ENCODE measurements at places on chromosomes 2 and 18.

DNA sequence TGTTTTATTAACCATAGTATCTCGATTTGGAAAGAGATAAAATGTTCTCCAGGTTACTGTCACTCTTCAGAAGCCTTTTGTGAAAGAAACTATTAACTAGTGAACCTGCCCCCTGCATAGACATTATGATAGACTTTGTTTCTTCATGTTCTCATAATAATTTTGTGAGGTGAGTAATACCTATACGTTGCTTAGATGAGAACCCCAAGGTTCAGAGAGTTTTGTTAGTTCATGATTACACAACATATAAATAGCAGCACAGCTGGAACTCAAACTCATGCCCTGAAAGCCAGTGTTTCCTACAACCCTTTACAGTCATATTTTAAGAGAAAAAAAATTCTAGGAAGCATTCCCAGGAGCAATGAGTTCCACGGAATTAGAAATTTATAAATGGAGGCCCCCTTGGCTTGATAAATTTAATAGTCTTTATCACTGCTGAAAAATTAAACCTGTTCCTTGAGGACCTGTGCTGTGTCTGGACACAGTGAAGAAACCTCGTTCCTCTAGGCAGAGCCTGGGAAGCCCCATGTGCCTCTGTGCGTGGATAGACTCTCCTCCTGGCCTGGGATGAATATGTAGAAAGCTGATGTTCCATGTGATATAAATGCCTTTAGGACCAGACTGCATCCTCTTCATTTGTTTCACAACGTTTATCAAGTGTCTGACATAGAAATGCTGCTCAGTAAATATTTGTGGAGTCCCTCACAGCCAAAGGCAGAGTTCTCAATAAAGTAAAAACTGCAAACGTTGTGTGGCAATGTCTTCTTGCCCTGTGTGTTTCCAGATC, 1257.0 kb upstream of the GYPC start:
- no peak for DNase-seq

- no peak for DNase-seq
These were observed 27.0 kb upstream of the SERPINB2 start for GRCh38 chr18:63860531-63860930.

DNA sequence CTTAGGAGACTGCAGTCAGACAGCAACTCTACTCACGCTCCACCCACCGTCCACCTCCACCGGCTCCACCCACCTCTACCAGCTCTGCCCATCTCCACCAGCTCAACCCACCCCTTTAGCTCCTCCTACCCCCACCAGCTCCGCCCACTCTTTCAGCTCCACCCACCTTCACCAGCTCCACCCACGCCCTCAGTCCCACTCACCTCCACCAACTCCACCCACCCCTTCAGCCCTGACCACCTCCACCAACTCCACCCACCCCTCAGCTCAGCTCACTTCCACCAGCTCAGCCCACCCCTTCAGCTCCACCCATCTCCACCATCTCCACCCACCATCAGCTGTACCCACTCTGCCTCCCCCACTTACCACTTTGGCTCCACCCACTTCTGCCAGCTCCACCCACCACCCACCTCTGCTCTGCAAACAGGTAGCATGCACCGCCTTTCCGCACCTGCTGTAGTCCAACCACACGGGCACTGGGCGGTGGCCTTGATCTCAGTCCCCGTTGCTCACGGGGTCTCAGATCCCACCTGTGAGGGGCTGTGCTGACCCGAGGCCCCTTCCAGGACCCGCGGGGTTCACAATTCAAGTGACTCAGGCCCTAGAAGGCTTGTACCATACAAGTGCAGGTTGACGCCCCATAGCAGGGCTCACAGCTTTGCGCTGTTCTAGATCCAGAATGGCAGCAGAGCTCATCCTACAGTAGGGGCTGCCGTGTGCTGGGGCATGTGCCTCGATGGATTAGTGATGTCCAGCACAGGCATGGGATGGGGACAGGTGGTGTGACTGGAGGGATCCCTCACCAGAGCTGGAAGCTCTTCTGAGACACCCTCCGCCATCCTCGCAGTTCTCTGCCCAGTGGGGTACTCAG, 77.2 kb upstream of the OTOS start:
- no peak for DNase-seq

- DNase-seq: no peak
These were observed 2.9 kb downstream of the CTLA4 start for GRCh38 chr2:203870481-203870880.

- DNase-seq: no peak
These were observed 43.3 kb downstream of the SNED1 start for GRCh38 chr2:241041589-241042158.

DNA sequence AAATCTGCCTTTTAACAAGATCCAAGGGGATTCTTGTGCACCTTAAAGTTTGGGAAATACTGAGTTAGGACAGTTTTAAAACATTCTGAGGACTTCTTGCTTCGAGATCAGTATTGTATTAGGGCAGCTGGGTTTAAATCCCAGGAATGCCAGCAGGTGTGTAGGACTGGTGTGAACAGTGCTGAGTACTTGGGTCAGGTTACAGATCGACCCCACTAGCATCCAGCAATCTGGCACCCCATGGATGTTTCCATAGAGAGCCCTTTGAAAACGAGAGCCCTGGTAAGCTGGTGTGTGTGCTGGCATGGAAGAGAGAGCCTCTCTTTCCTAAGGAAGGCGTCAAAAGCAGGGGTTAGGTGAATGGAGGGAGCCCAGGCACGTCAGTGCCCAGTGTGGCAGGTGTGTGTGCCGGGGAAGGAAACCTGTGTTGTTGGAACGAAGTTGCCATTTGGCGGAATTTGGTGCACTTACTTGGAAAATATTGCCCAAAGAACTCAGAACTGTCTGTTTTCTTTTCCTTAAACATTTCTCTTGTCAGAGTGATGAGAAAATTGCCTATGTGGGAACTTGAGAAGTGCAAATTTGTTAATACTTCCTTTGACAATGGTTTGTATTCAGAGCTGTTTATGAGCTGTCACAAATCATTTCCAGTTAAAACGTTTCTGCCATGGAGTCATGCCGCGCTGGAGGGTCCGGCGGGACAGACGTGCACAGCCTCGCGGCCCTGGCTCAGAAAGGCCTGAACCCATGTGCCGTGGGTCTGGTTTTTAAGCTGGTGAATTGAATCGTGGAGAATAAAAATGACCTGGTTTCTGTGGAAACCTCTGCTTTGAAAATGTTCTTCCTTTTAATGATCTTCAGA, 38.1 kb downstream of the LDLRAD4 start:
- no peak for DNase-seq

GRCh38 chr2:19120941-19121750, 237.3 kb downstream of the OSR1 start:
- peak; percentile 63 for DNase-seq

- DNase-seq: no peak
These were observed 250.5 kb downstream of the TFCP2L1 start for GRCh38 chr2:121034551-121034950.

GRCh38 chr2:25000036-25000435, 28.3 kb upstream of the DNAJC27 start:
- no peak for DNase-seq

- no peak for DNase-seq
These were observed 16.7 kb downstream of the DNMT3A start for GRCh38 chr2:25324905-25325592.

DNA sequence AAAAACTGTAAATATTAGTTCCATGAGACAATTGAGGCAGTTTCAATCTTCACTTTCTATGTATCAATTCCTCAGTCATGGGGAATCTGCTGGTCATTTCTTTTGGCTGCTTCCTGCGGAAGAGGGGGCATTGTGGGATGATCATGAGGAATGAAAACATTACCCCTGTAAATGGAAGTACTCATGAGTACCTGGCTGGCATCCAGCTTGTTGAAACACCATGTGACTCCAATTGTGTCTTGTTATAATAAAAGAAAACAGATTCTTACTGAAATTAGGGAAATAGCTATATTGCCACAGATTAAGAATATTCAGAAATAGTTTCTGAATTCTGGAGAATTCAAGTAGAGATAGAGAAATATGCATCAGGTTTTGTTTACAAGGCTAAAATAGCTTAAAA, 41.6 kb upstream of the GPR39 start:
- no peak for DNase-seq

GRCh38 chr2:181158427-181158826, 178.0 kb downstream of the UBE2E3 start:
- no peak for DNase-seq

DNA sequence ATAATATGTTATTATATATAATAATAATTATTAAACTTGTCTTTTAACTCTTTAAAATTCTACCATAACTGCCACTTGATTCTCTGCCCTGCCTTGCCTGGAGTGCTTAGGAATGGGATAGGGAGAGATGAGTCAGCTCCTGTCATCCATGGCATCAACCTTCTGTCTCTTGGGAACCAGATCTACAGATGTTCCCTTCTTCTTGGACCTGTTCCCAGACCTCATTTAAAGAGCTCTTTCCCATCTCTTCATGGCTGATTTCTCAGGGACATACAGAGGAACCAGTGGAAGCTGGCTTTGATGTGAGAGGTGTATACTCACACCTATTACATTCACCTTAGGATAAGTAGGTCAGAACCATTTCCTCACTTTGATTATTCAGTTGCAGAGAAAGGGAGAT, 155.3 kb upstream of the MYO3B start:
- peak; percentile 36 for DNase-seq

DNA sequence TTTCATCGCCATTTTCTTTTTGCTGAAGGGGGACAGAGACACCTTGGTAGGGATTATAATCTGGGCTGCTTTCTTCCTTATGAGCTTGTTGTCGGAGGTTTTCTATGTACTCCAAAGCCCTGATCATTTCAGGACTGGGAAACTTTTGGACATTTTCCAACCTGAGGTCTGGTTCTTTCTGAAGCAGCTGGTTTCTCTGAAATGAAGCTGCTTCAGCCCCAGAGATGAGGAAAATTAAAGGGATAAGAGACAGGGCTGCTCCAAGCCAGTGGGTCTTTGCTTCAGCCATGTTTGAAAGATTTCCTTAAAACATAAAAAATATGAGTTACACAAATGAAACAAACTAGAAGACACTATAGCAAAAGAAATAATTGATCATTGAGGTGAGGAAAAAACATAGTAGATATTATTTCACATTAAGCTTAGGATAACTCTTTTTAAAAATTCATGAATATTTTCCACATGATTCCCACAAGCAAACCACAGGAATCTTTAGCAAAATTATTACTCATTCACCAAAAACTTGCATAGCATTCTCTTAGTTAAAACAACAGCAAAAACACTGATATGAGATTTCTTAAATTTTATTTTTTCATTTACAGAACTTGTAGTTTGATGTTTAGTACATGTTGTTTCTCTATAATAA, 3.0 kb downstream of the SCG2 start:
- no peak for DNase-seq

DNA sequence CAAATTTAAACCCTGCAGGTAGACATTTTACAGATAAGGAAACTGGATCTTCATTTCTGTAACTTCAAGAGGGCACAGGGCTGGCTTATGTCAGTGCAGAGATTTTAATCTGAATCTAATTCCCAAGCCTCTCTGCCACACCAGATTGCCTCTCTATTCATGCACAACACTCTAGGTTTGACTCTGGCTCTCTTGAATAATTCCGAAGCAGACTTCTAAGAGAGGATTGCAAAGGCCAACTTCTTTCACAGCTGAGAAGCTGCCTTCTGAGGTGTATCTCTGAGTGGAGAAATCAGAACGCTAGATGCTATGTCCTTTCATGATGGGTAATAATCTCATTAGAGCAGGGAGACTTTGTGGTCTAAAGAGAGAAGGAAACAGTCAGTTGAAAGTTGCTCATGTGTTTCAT, 20.1 kb upstream of the MGAT5 start:
- DNase-seq: no peak

GRCh38 chr18:77110400-77110799, 22.2 kb downstream of the MBP start:
- DNase-seq: no peak

DNA sequence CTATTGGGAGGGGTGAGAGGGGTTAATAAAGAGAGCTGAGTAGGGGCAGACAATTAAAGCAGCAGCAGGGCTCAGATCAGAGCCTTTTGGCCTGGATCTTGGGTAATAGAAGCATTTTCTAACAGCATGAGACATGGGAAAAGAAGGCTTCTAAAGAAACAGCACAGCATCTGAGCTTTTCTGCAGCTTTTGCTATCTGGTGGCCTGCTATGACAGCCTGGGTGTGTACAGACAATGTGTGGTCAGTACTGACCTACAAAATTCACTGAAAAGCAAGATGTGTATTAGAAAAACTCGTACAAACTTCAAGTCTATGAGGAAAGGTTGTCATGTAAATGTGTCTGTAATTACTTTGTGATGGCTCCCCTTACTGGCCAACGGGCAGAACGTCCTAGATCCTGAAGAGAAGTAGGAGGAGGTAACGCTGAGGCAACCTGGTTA, 95.6 kb downstream of the GALNT3 start:
- DNase-seq: no peak

DNA sequence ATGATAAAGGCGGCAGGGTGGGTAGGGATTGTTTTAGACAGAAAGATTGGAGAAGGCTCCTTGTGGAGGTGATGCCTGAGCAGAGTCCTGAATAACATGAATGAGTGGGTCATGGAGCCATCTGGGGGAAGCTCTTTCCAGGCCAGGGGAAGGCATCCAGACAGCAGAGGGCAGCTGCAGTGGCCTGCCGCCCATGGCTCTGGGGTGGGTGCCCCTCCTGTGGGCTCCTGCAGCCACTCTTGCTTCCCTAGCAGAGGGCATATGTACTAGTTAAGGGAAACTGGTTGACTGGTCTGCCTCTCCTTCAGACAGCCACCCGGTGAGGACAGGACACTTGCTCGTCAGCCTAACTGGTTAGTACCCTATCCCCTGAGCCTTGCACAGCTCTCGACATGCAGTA, 46.5 kb upstream of the SLC1A4 start:
- DNase-seq: no peak

GRCh38 chr2:37820471-37820986, 104.6 kb upstream of the RMDN2 start:
- no peak for DNase-seq

DNA sequence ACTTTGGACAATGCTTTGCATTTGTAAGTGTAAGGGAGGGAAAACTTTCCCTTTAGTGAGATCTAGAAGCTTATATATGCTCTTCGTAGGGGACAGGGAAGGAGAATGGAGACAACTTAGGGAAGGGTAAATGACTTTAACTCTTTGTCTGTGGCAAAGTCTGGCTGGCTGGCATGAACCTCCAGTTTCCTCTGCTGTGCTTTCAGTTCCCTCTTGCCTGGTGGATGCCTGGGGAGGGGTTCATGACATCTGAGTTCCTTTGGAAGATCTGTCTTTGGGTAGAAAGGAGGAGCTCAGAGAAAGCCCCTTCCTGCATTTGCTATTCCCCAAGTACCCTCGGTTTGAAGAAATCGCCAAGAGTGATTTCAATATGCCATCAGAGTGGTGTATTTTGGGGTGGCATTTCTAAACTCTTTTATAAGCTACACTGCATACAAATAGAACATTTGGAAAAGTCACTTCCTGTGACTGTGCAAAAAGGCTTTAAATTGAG, 143.6 kb downstream of the VAPA start:
- DNase-seq: no peak

- DNase-seq: no peak
These were observed 45.9 kb upstream of the ITGA4 start for GRCh38 chr2:181411105-181411849.

All from non-pigmented ciliary epithelial cell (primary cell).